ENCODE measurements at places on chromosomes 2 and 18.

DNA sequence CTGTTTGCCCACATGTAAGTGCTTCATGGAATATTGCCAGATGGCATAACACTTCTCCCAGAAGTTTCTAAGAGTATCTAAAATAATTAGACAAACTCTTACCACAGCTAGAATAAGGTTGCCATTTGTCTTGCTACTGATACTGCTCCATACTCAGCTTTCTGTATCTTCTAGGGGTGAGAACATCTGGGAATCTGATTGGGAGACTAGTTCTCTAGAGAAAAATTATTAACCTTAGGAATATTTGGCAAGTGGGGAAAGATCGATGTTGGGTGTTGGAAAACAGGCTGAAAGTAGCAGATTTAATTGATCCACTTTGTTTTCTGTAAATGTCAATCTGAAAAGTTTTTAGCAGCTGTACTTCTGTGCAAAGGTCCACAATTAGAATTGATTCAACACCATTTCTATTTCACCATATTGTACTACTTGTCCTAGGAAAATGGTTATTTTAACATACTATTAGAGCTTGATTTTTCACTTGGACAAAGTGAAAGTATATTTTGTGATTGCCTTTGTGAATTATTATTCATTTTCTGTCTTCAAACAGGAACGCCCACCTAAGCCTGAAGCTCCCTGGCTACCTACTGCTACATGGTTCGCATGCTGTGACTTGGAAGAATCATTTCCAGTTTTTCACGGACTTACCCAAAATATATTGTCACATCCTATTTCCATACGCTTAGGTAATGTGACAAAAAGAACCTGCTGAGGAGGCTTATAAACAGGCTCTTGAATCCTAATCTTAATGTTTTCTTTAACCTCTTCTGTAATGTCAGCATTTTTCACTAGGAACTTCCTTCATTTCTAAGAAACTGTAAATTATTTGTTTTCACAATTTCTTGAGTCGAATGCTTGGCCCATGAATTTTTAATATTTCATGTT lies 147.7 kb downstream of the TRABD2A start:
- DNase-seq, result no peak

DNA sequence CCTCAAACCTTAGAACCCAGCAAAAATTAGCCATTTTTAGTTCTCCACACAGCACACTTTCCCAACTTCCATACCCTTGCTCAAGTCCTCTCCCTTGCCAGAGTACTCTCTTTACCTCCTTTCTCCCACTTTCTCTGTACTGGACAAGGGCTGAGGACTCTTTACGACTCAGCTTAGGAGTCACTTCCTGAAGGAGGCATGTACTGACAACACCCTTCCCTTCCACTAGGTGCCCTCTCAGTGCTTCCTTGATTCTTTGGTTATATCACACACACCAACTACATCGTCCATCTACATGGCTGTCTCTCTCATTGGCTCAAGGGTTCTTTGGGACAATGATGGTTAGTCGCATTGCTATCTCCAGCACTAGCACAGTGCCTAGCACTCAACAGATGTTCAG lies 5.2 kb upstream of the C18orf63 start:
- DNase-seq, result no peak

- no peak for DNase-seq
These were observed 58.0 kb downstream of the SRD5A2 start for GRCh38 chr2:31522786-31523185.

- DNase-seq, result no peak
These were observed 432.0 kb downstream of the CCDC85A start for GRCh38 chr2:56615760-56616159.

- DNase-seq, result no peak
These were observed 508 bp downstream of the CD8A start for GRCh38 chr2:86790134-86790675.

- peak; percentile 47 for DNase-seq
These were observed 1480.0 kb downstream of the LRP1B start for GRCh38 chr2:140650825-140651224.

DNA sequence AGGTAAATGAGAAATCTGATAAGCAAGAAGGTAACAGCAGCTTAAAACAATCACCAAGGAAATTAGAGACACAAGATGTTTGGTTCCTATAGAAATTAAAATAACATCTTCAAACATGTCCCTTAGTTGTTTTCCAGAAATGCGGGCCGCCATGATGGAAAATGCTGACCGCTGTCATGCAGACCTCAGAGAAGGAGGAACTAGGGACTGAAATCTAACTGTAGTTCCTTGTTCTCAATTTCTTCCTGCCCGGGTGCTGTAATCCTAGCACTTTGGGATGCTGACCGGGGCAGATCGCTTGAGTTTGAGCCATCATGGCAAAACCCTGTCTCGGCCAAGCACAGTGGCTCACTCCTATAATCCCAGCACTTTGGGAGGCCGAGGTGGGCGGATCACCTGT lies 51.1 kb downstream of the TEX51 start:
- no peak for DNase-seq

DNA sequence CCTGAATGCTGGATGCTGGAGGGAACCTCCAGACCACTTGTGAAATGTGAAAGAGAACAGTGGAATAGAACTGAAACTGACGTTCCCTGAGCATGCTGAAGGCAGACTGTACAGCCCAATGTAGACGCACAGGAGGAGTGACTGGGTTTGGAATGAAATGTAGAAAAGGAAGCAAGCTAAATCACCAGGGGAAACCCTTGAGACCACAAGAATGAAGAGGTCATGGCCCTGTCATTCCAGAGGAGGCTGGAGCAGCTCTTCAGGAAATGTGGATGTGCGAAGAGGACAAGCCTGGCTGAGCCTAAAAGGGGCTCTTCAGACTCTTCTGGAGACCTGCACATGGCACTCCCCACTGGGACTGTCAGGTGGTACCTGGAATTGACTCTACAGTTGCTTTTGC lies 118.5 kb upstream of the ALPP start:
- DNase-seq, result peak; percentile 83

GRCh38 chr2:85888020-85888683 lies 638 bp downstream of the ST3GAL5 start:
- DNase-seq, result no peak

- DNase-seq, result peak; percentile 90
These were observed at the start of gene KRCC1 for GRCh38 chr2:88055371-88056128. KRCC1 (minus strand) TSS chr2:88055783; CDS start chr2:88028563, 27,220 bp downstream.

DNA sequence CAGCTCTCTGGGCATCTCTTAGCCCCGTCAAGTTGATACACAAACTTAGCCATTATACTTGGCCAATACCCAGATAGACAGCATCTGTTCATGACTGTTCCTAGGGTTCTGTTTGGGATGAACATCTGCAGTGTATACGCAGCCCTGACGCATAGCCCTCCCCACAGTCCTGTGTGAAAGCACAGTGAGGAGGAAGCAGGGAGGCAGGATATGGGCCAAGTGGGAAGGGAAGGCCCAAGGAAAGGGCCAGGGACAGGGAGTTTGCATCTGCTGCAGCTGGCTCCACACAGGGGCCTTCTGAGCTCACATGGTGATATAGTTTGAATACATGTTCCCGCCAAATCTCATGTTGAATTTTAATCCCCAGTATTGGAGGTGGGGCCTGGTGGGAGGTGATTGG lies 80.2 kb downstream of the CMPK2 start:
- no peak for DNase-seq

Measured in skeletal muscle cell (primary cell).